Caudate nucleus (tissue), 63 donors: ENCODE measurements at places on chromosomes 16 and 17.
A peak's percentile ranks its signal among the peaks of the same experiment; 100 is the strongest.

- no peak for DNase-seq
Observed at GRCh38 chr17:47989159-47989558, 18.2 kb downstream of the CDK5RAP3 start.

DNA sequence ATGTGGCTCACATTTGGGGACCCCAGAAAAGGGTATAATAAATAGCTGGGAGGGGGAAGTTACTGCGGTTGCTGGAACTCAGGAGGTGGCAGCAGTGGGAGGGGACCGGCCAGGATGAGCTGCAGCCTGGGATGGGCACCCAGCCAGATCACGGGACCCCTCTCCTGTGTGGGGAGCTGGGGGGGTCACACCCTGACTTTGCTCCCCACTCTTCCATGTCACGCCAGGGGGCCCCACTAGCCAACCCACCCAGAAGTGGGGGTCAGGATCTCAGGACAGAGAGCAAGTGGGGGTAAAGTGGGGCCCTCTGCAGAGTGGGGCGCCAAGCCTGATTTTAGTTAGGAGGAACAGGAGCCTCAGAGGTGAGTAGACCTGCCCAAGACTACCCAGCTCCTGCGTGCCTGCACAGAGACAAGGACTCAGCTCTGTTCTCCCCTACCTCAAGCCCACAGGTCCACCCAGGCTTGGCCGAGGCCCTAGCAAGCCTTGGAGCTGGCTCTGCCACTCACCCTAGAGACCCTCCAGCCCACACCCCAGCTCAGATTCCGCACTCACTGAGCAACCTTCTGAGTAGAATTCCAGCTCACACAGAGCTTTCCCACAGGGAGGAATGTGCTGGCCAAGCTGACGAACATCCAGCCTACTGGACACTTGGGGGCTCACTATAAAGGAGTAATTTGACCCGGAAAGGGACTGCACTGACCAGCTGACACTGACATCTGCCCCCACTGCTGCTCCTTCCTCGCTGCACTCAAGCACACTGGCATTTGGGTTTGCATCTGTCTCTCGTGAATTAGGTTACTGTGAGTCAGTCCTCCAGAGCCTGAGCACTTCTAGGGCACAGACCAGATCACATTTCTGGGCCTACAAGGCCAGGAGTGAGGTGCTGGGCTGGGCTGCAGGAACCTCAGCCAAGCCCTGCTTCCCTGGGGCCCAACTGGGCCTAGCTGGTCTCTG lies 310.1 kb downstream of the C16orf95 start:
- no peak for DNase-seq

GRCh38 chr16:75821117-75821516 lies 94.8 kb upstream of the CPHXL start:
- DNase-seq: no peak

DNA sequence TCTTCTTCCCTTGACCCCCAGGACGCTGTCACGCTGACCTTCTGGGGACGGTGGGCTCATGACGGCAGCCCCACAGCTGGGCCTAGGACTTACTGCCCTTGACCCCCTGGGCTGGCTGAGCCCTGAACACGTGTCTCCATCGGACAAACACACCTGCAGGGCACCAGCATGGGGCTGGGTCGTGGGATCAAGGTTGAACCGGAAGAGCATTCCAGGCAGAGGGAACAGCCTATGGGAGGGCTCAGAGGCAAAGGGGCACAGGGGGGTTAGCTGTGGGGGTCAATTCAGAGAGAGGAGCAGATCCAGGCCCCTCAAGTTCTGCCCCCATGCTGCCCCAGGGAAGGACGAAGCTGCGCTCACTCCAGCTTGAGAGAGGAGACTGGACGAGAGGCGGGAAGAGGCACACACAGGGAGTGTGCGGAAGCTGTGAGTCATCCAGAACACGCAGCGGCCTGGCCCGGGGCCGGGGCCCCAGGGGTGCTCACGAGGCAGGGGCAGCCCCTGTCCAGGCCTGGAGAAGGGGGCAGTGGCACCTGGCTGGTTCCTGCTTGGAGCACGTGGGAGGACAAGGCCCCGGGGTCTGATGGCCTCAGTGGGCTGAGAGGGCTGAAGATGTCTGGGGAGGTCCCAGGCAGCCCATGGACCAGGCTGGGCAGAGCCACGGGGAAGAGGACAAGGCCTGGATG lies 9.9 kb downstream of the SSTR5 start:
- no peak for DNase-seq

- peak; percentile 33 for DNase-seq
Observed at GRCh38 chr16:19884611-19885450, at the start of gene GPRC5B. TSS of gene GPRC5B (minus strand) at chr16:19884848. CDS start at chr16:19872845, 12,003 bp downstream.

DNA sequence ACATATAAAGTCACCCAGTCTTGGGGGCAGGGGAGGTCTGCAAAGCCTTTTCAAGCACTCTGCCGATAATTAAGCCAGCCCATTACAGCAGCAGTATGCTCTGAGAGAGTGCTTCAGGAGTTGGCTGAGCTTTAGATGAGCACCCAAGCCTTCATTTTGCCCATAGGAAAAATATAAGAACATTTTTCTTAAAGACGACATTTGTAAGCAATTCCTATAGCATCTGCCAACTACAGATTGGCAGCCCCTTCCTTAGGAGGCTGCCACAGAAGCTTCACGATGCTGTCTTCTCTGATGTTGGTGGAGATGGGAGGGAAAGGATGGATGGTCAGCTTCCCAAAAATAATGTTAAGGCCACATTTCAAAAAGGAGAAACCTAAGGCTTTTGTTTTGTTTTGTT lies 367.5 kb downstream of the XYLT1 start:
- no peak for DNase-seq

GRCh38 chr17:17164676-17165075 lies 41.5 kb downstream of the PLD6 start:
- no peak for DNase-seq

DNA sequence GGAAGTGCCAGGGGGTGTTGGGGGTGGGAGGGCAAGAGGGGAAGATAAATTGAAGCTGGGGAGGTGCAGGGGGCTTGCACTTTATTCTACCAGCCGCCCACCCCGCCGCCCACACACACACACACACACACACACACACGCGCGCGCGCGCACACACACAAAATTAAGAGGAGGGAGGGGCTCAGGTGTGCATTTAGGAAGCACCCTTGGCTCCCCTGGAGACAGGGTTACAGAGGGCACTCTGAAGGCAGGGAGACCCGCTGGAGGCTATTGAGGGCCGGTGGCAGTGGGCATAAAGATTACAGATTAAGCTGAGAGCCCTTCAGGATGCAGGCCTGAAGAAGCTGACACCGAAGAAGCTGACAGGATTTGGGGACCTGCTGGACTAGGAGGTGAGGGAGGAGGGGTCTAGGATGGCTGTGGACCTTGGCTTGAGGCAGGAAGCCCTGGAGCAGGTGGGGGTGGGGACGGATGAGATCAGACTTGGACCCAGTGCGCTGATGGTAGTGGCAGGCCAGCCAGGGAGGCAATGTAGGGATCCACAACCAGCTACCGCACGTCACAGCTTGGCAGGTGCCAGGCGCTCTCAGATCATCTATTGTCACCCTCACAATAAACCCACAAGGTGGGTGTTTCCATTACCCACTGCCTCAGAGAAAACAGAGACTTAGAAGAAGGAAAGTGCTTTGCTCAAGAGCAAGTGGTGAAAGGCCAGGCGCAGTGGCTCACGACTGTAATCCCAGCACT lies 772 bp upstream of the SAMD14 start:
- DNase-seq: no peak

DNA sequence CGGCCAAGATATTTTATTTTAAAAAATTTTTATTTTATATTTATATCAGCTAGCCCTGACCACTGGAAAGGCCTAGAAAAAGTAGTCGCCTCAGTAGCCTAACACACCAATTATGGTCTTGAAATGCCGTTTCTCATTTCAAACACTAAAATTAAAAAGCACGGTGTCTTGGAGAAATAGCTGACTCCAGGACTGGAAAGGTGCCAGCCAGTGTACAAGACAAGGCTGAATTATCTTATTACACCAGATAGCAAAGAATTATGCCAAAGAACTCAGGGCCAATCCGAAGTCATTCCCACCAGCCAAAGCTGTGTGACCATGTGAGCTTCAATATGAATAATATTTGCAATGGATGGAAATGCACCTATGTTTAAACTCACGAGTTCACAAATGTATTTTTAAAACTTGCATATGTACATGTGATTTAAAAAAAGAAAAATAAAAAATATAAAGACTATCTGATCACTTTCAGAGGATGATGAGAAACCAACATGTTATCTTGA lies 19.9 kb upstream of the ATP2C2 start:
- DNase-seq: no peak

- no peak for DNase-seq
Observed at GRCh38 chr17:9162275-9162985, 141.1 kb downstream of the NTN1 start.

- DNase-seq: no peak
Observed at GRCh38 chr17:74427048-74427762, 4.7 kb upstream of the GPRC5C start.

GRCh38 chr17:82384051-82384729 lies 12.6 kb downstream of the UTS2R start:
- no peak for DNase-seq

GRCh38 chr16:84449156-84450140 lies 55.0 kb downstream of the MEAK7 start:
- DNase-seq: no peak

DNA sequence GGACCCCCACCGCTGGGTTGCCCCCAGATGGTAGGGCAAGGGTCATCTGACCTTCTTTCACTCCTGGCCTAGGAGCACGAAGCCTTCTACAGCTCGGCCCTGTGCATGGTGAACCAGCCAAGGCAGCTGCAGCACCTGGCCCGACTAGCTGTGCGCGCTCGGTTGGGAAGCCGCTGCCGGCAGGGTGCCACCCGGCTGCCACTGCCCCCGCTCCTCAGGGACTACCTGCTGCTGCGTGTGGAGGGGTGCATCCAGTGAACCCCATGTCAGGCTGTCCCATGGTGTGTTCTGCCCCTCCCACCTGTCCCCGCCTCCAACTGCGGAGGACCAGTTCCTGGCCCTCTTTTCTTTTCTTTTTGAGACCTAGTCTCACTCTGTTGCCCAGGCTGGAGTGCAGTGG lies 7.6 kb downstream of the ASB16 start:
- no peak for DNase-seq

DNA sequence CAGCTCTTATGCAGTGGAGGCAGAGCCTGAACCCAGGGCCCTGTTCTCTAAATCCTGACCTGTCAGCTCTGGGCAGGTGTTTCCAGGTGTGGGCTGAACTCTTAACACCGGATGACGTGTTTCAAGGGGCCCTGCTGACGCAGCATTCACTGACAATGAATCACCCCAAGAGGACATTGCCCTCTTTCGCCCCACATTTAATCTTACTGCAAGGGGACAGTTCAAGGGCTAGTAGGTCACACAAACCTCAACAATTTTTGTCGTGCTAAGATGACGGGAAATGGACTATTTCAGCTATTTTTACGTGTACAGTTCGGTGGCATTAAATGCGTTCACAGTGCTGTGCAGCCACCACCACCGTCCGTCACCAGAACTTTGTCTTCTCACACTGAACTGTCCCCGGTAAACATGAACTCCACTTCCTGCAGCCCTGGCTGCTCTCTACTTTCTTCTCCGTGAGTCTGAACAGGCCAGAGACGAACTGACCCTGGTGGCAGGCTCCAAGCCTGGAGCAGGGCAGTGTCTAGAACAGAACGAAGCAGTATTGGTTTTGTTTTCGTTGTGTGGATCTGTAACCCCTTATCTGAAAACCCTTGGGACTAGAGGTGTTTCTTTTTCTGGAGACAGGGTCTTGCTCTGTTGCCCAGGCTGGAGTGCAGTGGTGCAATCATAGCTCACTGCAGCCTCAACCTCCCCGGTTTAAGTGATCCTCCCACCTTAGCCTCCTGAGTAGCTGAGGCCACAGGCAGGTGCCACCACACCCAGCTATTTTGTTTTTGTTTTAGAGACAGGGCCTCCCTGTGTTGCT lies 88.4 kb upstream of the CIBAR2 start:
- no peak for DNase-seq

DNA sequence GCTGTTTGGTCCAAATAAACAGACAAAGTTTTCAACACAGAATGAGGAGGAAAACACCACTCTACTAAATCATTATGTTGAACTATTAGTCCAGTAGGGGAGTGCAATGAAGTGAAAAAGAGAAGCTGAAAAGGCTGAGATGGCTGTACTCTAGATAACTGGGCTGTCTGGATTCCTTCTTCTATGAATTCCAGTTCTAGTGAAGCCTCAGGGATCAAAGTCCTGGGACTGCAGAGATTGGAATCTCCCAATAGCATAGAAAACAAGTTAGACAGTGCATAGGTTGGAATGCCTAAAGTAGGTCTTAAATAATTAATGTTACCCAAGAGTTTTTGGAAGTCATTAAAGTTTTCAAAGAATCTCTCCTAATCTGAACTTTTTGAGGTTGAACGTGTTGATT lies 59.9 kb downstream of the LGALS9 start:
- DNase-seq: no peak

DNA sequence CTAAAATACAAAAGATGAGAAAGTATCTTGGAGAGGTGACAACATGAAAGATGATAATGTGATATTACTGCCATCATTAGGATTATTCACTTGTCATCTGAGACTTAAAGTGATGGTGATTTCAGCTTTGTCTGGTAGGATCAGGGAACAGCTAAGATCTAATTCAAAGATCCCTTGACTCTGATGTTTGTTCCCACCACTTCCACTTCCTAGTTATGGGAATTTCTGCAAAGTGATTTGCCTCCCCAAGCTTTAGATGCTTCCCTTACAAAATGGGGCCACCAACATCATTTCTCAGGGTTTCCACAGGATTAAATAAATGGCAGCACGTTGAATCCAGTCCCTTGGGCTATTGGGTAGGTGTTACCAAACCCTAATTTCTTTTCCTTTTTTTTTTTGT lies 550.8 kb upstream of the CDH5 start:
- DNase-seq: no peak

DNA sequence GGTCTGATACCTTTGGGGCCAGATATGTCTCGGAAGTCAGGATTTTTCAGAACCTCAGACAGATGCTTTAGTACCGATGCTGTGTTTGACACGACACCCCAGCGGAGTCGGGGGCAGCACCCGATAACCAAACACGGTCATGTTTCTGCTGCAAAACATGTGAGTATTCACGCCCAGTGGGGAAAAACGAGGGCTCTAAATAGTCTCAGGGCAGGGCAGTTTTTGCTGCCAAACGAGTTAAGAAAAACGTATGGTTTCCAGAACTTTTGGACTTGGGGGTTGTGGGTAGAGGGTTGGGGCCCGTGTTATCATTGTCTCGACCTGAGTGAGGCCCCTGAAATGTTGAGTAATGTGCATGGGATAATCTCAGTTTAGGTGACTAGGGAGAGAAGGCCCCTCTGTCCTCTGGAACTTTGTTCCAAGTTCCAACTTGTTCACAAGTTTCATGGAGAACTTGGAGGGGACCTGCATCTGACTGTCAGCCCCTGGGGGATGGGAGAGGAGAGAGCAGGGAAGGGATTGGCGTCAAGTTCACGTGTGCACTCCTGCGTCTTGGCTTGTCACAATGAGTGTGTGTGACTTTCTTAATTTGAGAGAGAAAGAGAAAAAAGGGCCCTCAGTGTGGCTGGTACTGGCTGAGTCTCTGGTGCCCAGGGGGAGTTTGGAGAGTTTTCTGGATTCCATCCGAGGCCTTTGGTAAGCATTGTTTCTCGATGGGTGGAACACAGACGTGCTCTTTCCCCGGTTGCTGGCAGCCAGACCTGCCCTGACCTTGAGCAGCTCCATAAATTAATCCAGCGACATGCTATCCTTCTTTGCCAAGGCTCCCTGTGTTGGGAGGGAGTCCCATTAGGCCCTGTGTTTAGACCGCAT lies 83.9 kb upstream of the CIBAR2 start:
- DNase-seq: no peak
